GM04504 (cell line): ENCODE measurements at places on chromosomes 5 and 9.

DNA sequence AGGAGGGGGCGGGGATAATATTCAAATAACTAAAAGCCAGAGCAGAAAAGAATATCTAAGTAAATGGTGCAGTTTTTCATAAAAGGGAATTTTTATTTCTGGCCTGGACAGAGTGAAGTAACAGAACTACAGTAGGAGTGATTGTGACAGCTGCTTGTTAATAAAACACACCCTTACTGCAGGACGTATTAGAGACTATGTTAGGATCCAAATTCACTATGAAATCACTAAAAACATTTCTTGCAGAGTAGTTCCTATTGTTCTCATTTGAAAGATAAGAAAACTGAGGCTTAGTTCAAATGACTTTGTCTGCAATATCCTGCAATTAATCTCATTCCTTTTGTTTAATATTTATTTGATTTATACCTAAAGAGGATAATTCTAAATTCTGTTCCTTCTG lies 39.5 kb downstream of the FAM174A start:
- DNase-seq: no peak

DNA sequence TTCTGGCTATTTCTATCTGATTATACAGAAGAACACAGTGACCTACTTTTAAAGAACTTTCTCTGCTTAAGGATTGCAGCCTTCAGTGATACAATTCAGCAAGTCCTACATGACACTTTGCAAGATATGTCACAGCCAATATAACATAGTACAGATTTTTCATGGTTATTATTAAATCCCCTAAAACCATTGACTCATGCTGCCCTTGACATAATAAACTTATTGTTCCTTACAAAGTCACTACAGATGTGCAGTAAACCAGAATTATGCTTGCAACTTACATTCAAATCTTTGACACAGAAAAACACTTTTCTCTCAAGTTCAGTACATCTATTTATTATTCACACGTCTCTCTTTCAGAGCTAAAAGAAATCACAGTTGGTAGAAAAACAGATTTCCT lies 1136.3 kb upstream of the ACO1 start:
- no peak for DNase-seq

DNA sequence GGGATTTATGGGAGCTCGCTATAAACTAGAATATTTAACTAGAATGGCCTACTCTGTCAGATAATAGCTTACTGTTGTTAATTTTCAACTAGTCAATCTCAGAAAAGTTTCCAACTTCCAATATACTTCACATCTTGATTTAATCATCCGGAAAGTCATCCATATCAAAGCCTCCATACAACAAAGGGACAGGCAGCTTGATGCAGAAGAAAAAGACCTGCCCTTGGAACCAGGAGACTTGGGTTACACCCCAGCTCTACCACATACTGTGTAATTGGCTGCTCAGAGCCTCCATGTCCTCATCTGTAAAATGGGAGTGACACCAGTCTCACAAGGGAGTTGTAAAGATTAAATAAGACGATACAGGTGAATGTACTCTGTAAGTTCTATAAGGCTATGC lies 1.9 kb downstream of the PTPN3 start:
- DNase-seq: no peak

DNA sequence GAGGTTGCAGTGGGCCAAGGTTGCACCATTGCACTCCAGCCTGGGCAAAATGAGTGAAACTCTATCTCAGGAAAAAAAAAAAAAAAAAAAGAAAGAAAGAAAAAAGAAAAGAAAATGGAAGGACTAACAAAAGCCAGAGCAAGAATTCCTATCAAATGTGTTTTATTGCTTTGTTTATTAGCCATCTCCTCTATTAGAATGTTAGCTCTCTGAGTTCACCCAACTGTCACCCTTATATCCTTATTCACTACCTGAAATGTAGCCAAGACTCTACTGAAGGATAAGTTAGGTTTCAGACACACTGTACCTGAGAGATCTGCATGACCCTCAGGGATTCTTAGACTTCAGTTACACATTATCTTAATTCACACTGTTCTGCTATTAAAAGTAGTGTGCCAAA lies 177.9 kb downstream of the MAPKAP1 start:
- no peak for DNase-seq

DNA sequence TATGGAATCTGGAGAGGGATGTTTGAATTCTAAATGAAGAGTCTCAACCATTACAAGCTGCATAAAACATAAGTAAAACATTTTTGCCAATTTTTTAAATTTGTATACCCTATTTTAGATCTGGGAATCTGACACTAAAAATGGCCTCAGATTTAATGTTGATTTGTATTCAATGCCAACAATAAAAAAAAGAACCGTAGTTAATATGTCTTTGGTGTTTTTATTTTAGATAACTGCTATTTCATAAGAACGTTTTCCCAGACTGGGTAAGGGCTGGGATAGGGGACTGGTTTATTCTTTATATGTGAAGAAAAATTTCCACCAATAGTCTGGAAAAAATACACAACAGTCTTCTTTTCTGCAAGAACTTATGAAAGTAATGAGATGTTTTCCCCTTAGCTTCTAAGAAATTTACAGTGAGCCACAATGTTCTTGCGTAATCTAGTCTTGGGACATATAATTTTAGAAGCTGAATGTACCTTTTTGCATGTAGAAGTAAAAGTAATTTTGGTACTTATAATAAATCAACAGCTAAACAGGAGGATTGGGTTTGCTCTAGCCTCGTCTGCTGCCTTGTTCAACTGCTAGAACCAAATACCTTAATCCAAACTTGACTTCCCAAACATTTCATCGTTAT lies 244.6 kb upstream of the EFNA5 start:
- no peak for DNase-seq

DNA sequence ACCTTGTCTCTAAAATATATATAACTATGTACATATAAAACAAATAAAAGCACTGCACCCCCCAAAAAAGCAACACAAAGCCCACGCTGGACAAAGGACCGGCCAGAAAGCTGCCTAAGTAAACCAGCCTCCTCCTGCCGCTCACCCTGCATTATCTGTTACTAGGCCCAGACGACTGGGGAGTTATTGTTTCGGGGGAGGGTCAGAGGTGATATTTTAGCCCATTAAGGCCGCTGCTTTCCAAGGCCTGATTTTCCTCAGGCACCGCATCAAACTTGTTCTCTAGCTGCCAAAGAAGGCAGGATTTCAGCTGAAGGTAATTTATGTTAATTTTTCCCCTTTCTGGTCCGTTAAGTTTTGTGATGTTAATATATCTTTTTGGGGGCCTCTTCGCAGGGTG lies 44.0 kb upstream of the CTNNA1 start:
- DNase-seq: no peak

DNA sequence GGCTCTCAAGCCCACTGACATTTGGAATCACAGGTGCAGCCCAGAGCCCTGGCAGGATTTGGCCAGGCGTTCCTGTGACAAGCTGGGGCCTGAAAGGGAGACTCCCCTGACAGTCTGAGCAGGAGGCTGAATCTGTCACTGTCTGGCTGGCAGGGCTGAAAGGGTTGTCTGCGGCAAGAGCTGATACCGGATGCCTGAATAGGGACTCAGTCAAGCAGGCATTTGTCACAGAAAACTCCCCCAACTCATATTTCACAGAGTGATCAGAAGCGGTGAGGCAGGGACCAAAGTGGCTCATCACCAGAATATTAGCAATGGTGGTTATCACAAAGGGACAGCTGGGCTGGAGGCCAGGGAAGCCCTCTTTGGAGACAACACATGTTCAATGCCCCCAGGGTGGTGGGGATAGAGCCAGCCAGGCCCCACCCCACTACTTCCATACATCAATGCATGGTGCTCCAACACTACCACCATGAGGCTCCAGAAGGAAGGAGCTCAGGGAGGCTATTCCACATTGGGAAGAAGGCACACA lies 295.5 kb downstream of the DTWD2 start:
- no peak for DNase-seq

- no peak for DNase-seq
Observed at GRCh38 chr5:169749295-169749694, 112.2 kb downstream of the DOCK2 start.

DNA sequence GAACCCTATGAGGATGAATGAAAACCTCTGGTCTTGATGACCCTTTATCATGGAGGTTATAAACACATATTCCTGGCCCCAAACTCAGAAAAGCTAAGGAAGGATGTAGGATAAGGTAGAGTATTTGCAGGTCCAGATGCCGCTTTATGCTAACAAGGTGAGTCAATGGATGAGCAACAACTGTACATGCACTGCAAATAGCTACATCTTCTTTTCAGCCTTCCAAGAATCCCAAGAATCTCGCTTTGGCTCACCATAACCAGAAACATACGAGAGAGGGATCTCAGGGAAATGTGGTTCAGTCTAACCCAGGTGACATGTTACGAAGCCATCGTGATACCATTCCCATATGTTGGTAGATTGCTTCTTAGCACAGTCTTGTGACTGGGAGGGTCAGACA lies 152.3 kb upstream of the ANKH start:
- no peak for DNase-seq

DNA sequence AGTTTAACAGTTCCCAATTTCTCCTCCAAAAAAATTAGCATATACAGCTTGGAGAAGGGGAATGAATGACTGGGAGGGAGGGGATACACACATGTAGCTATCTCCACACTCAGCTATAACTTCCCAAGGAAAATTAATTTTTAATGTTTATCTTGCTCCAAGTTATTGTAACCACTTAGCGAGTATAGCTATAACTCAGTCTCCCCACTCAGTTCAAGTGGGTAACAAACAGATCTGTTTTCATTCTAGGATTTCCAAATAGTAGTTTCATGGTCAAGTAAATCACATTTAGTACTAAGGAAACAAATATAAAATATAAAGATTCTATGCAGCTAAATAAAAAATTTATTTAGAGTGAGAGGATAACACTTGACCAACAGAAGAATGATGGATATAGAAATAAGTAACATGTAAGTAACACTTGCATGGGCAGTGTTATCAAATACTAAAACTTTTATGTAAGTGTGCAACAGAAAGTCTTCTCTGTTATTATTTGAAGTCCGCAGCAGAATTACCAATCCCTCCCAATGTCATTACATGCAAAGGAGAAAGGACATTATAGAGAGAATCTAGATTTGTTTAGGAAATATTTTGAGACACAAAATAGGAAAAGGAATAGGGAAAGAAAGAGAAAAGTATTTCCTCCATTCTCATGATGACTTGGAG lies 10.2 kb upstream of the NFIB start:
- no peak for DNase-seq

GRCh38 chr5:78467752-78468357 lies 107.4 kb downstream of the SCAMP1 start:
- DNase-seq: peak; percentile 13

DNA sequence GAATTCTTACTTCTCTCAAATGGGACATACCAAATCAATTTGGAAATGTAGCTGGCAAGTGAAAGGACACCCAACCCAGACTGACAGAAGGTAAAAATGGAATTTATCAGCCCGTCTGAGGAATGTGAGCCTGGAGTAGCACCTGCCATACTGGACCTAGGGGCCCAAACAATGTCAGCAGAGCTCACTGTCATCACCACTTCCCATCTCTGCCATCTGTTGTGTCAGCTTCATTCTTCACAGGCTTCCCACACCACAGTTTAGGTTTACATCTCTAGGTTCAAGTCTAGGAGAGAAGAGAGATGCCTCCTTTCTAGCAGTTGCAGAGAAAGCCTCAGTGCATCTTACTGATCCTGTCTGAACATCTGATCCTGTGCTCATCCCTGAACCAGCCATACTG lies 222.4 kb downstream of the DOCK8 start:
- DNase-seq: no peak

DNA sequence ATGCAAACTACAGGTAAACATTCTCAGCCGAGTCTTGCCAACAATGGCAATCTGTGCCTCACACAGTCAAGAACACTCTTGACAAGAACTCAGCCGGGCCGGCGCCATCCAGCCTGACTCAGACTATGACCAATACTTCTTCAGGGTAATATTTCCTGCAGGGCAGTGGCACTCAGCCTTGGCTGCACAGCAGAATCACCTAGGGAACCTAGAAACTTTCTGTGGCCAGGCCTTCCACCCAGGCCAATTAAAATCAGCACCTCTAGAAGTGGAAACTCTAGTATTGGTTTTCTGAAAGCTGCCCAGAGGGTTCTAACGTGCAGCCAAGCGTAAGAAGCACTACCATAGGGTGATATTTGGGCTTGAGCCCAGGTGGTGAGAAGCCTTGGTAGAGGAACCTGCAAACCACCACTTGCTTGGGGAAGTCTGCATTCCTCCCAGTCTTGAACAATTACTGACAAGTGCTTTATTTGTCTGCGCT lies 120.6 kb downstream of the TTLL11 start:
- peak; percentile 44 for DNase-seq

DNA sequence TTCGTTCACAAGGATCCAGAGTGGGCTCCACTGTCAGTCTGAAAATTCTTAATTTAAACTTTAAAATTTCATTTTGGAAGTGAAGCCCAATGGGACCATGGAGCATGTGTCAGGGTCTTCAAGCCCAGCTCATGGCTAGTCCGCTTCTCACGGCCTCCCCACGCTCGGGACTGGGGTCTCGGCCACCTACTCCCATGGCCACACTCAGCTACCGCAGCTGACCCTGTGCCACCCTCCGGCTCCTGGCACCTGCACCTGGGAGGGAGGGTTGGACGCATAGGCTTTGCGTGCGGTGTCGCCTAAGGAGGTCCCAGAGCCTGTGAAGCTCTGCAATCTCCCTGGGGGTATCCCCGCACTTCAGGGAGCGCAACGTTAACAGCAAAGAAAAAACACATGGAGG lies 175.7 kb upstream of the PRLR start:
- no peak for DNase-seq

DNA sequence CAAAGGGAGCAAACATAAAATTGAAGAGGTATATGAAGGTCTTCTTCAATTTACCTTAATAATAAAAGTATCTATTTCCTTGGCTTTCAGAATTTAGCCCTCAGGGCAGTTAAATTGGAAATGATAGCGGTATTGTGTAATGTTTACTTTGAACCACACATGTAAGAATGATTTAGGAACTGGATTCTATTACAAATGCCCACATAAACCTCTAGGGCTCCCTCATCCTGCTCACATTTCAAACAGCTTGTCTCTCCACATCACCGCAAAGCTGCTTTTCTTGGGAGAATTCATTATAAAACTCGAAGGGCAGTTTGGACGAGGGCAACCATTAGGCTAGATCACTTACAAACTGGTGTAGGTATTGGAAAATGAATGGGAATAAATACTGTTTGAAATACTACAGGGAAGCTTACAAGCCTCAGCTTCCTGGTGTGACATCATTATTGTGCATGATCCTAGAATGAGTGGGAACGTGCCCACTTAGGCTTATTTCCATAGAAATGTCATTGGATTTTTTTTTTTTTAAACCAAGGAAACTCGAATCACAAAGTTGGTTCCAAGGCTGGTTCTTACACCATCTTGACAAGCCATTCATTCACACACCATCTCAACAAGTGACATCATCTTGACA lies 47.3 kb downstream of the MTRR start:
- DNase-seq: no peak
